HS-27A (cell line): ENCODE measurements at places on chromosomes 11 and 22.

- DNase-seq: no peak
Measured at GRCh38 chr11:39780131-39780530, 1679.3 kb downstream of the LRRC4C start.

GRCh38 chr11:86671531-86672006 lies 847 bp downstream of the ME3 start:
- no peak for DNase-seq

GRCh38 chr11:44404301-44404700 lies 94.4 kb upstream of the ALX4 start:
- DNase-seq: no peak

GRCh38 chr11:3712274-3712673 lies 41.1 kb upstream of the CHRNA10 start:
- no peak for DNase-seq

DNA sequence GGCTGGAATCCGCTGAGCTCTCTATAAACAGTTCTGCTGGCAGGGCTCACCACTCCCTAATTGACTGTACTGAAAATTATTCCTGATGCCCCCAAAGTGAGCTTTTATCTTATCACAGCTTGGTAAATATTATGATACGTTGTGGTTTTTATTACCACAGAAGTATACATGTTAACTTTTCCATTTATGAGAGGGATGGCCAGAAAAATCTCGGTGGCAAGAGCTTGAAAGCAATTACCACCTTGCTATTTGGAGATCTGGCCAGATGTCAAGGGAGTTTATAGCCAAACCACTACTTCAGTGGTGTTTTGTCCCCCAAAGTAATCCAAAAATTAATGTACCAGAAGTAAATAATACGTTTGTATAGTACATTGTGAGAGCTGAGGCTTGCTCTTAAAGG lies 75.4 kb upstream of the RCN1 start:
- DNase-seq: no peak

DNA sequence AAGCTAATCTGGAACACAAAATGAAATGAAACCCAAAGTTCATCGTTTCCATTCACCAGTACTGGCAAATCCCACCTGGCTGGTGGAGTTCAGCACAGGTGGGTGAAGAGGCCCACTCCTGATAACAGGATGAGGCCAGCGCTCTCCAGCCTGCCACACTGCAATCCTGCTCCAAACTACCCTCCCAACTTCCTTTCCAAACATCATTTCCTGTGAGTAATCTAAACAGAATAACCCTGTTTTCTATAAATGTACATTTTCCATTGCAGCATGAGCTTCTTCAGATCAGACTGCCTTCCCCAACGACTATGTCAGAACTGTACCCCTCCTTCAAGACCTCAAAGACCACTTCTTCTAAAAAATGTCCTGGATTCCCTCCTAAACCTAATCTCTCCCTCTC lies 15.9 kb upstream of the NFRKB start:
- no peak for DNase-seq

GRCh38 chr11:86115542-86116385 lies 46.9 kb upstream of the PICALM start:
- DNase-seq: no peak
